Cardiac septum (tissue), 1 donor: ENCODE measurements at places on chromosomes 13 and 19. TPM values are rescaled to one million over a fixed set of nuclear protein-coding genes. Genes with fewer than 3 reads are reported as not detected.
A peak's percentile ranks its signal among the peaks of the same experiment; 100 is the strongest.

The ANGPTL8 gene
- not detected for total RNA-seq

GRCh38 chr13:99991828-99992775 lies 10.5 kb downstream of the ZIC2 start:
- DNase-seq: no peak

GRCh38 chr19:11111771-11112144 lies 22.5 kb downstream of the LDLR start:
- DNase-seq: no peak

The ATP12A gene
- not detected for total RNA-seq

- no peak for DNase-seq
Observed at GRCh38 chr13:59519819-59520218, 643.9 kb downstream of the DIAPH3 start.

DNA sequence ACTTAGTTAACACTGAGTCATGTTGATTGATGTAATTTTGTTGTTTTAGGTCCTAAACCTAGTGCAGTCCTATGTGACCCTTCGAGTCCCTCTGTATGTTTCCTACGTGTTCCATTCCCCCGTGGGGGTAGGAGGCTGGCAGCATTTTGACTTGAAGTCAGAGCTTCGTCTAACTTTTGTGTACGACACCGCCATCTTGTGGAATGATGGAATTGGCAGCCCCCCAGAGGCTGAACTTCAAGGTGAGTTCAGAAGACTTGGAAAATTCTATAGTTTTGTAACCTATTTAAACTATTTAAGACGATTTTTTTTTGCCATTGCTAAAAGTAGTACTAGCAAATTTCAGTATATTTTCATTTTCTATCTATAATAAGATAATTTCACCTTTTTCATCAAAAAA lies 117.9 kb downstream of the STOML3 start:
- DNase-seq: no peak

DNA sequence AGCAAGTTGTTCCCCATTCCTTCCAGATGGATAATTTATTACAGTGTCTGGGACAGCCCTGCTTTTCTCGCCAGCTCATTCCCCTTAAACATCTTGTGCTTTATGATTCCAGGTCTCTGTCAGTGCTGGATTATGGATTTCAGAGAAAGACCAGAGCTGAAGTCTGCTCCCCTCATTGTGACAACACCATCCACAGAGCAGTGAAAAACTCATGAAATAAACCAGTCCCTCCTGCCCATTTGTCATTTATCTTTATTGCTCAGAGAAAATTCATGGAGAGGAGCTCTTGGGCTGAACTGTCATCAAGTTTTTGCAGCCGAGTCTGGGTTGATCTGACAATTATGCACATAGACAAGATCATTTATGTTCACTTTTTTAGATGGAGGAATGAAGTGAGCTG lies 92.7 kb upstream of the GPR12 start:
- no peak for DNase-seq

DNA sequence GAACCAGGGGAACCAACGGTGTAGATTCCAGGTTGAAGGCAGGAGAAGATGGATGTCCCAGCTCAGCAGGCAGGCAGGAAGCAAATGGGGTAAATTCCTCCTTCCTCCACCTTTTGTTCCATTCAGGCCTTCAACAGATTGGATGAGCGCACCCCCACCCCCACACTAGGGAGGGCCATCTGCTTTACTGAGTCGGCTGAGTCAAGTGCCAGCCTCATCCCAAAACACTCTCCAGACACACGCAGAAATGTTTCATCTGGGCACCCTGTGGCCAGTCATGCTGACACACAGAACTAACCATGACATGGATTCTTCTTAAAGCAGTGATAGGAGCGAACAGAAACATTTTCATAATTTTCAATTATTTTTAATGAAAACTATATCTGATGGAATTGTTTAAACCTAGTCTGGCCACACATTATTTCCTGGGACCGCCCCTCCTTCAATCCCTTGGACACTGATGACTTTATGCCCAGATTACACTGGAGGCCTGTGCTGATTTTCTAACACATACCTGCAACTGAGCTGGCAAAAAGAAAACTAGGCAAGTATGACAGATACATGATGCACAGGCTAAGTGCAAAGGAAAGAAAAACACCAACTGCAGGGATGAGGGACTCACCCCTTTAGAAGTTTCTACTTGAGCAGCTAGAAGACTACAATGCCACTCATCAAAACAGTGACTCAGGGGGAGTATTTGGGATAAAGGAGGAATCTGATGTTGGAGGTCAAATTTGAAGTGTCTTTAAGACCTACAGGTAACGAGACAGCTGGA lies 154.2 kb downstream of the TNFRSF19 start:
- no peak for DNase-seq

DNA sequence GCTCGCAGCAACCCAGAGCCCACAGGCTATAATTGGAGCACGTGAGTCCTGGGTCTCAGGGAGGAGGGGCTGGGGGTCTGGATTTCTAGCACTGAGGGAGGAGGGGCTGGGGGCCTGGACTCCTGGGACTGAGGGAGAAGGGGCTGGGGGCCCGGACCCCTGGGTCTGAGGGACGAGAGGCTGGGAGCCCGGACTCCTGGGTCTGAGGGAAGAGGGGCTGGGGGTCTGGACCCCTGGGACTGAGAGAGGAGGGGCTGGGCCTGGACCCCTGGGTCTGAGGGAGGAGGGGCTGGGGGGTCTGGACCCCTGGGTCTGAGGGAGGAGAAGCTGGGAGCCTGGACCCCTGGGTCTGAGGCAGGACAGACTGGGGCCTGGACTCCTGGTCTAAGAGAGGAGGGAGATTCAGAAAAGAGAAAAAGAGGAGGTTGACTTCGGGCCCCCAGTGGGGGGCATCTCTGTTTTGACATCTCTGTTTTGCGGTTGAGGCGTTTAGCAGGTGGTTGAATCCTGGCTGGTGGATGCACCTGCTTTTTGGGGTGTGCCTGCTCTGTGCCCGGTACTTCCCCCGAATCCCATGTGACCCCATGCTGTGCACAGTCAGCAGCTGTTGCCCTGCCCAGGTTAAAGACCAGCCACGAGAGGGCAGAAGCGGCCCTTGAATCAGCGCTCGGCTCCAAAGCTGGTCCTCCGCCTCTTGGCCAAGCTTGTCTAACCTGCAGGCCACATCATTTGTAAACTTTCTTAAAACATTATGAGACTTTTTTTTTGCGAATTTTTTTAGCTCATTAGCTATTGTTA lies 10.5 kb downstream of the PVR start:
- DNase-seq: peak; percentile 92

DNA sequence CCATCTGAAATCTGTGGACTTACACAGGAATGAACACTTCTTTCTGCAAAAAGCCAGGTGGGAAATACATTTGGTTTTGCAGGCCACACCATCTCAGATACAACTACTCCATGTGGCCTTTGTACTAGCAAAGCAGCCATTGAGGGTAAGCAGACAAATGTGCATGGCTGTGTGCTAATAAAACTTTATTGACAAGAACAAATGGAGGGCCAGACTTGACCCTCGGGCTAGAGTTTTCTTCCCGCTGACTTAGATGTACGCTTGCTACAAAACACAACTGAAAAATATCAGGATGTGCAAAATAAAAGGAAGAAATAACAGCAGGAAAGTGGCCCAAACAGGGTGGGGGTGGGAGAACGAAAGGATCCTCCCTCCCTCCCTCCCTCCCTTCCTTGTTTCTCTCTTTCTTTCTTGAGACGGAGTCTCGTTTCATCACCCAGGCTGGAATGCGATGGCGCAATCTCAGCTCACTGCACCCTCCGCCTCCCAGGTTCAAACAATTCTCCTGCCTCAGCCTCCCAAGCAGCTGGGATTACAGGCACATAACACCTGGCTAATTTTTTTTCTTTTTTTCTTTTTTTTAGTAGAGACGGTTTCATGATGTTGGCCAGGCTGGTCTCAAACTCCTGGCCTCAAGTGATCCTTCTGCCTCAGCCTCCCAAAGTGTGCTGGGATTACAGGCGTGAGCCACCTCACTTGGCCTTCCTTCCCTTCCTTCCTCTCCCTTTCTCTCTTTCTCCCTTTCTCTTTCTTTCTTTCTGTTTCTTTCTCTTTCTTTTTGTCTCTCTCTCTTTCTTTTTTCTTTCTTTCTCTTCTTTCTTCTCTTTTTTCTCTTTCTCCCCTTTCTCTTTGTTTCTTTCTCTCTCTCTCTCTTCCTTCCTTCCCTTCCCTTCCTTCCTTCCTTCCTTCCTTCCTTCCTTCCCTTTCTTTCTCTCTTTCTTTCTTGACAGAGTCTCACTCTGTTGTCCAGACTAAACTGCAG lies 29.3 kb downstream of the CCL25 start:
- DNase-seq: no peak

- DNase-seq: no peak
Observed at GRCh38 chr19:13539332-13539731, 33.1 kb upstream of the CACNA1A start.

- no peak for DNase-seq
Observed at GRCh38 chr19:13195678-13196077, 45.5 kb downstream of the IER2 start.

DNA sequence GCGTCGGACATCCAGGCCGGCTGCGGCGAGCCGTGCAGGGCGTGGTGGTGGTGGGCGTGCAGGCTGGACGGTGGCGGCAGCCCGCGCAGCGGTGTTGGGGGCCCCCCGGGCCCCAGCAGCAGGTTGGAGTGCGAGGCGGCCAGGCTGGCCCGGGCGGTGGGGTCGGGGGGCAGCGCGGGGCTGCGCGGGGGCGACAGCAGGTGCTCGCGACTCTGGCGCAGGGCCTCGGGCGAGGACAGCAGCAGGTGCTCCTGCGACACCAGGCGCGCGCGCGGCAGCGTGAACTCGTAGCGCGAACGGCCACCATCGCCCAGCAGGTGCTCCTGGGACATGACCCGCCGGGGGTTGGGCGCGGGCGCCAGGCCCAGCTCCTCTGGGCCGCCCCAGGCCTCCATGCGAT lies 9.8 kb downstream of the SHISA7 start:
- no peak for DNase-seq

GRCh38 chr19:49712397-49712859 lies 21.5 kb downstream of the CPT1C start:
- DNase-seq: no peak

The SPART gene
- total RNA-seq: 36.8 TPM

The GPR4 gene
- 6.9 TPM for total RNA-seq

GRCh38 chr19:58059671-58060078 lies 593 bp downstream of the ZNF135 start:
- no peak for DNase-seq

- DNase-seq: no peak
Observed at GRCh38 chr13:112918266-112918665, 50.7 kb upstream of the MCF2L start.

The RGS9BP gene
- total RNA-seq: 1.5 TPM

DNA sequence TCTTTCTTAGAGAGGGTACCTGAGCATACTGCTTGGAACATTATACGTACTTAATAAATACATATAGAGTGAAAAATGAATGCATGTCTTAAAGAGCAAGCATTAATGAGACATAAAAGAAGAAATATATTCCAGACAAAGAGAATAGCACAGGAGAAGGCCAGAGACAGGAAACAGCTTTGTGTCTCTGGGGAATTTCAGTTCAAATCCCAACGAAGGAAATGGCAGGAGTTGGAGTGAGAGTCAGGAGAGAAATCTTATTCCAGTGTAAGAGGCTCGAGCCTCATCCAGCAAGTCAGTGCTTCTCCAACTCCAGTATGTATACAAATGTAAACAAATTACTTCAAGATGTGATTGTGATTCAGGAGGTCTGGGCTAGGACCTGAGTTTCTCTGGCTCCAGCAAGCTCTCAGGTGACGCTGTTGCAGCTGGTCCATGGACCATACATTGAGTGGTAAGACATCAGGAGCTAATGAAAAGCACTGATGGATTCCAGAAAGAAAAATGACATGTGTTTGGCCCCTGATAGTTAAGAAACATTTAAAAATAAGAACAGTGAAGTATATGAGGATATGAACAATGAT lies 108.2 kb downstream of the RAP2A start:
- DNase-seq: no peak

- no peak for DNase-seq
Observed at GRCh38 chr13:59024434-59024833, 1139.3 kb downstream of the DIAPH3 start.

- DNase-seq: no peak
Observed at GRCh38 chr19:34260771-34261173, 6.4 kb downstream of the GARRE1 start.

DNA sequence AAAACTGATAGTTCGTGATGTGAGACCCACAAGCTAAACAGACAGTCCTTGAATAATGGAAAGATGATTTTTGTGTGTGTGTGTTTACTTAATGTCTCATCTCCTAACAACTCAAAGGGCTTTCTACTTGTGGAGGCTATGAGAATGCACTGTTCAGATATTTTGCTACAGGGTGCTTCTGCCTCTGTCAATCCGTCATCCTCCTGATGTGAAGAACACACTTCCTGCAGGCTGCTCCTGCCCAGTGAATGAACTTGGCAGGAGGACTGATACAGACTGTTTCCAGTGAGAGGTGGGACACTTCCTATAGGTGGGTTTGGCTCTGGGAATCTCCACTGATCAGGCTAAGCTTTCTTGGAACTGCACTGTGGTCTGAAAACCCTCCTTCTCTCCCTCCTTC lies 168.4 kb upstream of the STARD13 start:
- no peak for DNase-seq

DNA sequence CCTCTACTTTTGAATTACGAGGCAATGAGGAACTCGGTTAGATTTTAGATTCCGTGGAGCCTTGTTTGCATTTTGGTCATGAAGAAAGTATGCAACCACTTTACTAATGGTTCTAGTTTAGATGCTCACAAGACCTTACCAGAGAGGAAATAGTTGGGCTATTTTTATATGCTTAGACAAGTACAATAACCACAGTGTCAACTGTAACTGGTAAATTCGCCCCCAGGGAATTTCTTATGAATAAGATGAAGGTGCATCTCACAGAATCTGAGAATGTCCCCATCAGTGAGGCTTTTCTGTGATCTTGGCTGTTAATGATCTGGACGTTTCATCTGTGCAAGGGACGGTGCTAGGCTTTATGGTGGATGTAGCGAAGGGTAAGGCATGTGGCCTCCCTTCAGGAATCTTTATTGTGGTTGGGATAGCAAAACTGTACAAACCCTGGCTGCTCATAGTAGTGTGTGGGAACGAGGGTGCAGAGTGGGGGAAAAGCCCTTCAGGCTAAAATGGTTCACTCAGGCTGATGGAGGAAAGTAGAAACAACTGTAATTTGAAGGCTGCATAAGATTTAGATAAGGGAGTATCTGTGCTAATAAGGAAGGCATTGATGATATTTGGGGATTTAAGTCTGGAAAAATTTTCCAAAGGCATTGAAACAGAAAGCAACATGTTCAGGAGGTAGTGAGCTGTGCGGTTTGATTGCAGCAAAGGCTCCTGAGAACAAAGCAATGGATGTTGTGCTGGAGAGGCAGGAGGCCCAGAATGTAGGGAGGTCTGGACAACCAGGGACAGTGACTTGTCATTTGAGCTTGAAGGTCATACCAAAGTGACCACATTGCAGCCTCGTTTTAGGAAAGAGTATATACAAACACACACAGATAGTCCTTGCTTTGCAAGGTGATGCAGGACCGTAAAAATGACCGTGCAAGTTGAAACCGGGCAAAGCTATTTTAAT lies 28.4 kb downstream of the UBAC2 start:
- DNase-seq: no peak

GRCh38 chr13:80408270-80408669 lies 67.3 kb upstream of the SPRY2 start:
- no peak for DNase-seq

- no peak for DNase-seq
Observed at GRCh38 chr13:91355826-91356710, 8.6 kb downstream of the MIR17HG start.

GRCh38 chr13:73984201-73984600 lies 150.0 kb downstream of the KLF12 start:
- DNase-seq: no peak
